ENCODE measurements at places on chromosomes 5 and 9. TPM values are rescaled to one million over a fixed set of nuclear protein-coding genes. Genes with fewer than 3 reads are reported as not detected.

Gene FOXD4L4
- 0.28 TPM for total RNA-seq

Gene IRX1
- total RNA-seq = not detected

Gene HMGCS1
- total RNA-seq = 41.2 TPM

- no peak for DNase-seq
These were observed 4.5 kb downstream of the POU4F3 start for GRCh38 chr5:146342882-146343865.

GRCh38 chr9:87593359-87593980, 95.8 kb downstream of the DAPK1 start:
- DNase-seq = no peak

Gene SHISAL2B
- not detected for total RNA-seq

DNA sequence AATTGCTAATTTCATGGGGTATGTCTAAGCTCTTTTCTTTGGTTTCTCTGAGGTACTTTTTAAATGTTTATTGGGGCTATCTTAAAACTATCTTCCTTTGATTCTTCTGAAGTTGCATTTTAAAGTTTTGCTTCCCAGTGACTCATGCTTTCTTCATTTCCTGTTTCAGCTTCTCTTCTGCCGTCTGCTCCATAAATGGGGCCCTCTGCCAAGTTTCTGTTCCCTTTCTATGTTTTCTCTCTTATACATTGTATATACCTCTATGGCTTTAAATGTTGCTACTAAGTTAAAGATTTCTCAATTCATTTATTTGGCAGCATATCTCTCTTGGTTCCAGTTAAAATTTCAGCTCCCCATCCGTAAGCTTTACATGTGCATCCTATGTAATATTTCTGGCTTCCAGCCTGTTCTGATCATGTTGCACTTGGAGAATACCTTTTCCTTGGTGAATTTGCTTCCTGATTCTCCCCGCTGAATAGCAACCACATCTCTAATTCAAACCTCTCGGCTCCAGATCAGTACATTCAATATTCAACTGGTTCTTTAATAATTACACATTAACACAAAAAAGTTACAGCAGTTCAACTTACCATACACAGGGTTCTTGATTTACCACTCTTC, 125.3 kb downstream of the ST8SIA4 start:
- no peak for DNase-seq

DNA sequence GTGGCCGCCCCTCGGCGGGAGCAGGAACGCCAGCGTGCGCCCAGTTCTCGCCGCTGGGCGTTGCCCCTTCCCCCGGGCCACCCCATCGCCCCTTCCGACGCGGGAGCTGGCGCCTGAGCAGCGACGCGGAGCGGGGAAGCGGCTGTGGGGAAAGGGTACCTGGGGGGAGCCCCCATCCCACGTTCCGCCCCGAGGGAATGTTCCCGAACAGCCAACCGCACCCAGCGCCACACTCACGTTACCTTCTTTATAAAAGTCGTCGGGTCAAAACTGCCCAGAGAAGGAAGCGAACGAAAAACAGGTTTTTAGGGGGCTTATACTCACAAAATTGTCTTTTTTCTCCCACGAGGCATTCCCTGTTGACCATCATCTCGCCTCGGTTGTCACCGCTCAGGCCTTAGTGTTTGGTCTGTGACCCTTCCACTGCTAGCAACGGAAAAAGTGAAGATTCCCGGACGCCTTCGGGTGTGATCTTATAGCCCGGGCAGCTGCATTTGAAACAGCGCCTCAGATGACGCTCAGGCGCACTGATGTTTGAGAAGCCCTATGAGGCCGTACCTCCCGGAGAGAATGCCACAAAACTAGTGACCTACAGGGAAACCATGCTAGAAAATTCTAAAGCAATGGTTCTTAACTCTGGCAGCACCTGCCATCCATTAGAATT, 475 bp upstream of the GOLM1 start:
- peak; percentile 86 for DNase-seq

DNA sequence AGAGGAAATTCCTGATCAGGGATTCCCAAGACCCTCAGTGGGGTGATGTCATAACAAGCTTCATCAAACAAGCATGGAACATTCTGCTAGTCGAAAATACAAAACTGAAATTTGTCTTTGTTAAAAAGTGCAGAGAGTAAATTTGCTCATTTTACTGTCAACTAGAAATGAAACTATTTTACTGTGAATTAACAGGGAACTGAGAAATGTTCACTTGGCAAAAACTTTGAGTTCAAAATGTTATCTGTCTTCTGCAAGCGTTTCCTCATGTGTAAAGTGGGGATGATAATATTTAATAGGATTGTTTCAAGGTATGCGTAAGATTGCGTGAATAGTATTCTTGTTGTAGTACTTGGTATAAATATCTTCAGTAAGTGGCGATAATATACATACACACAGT, 45.4 kb downstream of the ALDH1A1 start:
- no peak for DNase-seq

DNA sequence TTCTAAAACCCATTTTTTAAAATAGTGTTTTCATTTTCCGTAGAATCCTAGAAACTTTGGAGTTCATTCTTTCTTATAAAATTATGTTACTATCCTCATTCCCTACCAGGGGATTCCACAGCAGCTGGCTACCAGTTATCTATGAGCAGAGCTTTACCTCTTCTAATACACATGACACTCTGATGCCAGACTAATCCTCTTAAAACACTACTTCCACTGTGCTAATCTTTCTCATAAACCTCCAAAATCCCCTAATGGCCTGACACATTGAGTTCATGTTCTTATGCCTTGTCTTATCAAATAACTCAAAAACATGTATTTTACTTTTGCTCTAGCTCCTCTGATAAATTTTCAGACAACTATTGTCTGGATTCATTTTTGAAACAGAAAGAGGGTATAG, 633.6 kb upstream of the FTMT start:
- DNase-seq = no peak

- no peak for DNase-seq
These were observed 167.6 kb upstream of the WWC1 start for GRCh38 chr5:168123631-168124528.

DNA sequence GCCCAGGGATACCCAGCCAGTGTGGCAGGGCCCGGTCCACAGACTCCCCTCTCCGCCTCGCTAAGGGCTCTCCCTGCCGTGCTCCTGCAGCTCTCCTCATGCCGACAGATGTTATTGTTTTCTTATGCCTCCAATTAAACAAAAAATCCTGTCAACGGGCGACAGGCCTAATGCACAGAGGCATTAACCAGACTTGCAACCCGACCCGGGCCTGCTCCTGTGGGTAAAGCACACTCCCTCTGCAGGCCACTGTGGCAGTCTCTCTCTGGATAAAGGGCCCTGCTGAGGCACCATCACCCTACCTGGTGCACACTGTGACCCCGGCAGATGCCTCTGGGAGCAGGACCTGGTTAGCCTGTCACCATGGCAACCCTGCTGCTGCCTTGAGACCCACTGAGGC, 27.5 kb upstream of the HAND1 start:
- no peak for DNase-seq

Gene ANKRD18A
- total RNA-seq = 0.14 TPM

DNA sequence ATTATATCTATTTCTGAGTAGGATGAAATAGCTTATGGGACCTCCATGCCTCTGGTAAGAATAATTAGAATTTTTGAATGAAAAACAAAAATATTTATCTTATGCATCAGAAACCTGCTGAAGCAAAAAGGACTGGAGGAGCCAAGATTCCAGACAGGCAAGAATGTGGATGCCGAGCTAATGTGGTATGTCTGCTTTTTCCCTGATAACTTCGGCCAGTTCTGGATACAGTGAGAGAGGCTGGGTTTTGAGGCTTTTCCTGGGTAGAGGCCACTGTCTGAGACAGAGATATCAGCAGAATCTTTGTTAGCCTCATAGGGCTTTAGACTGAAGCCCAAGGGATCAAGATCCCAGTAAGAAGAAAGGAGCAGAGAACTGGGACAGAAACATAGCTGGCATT, 5.2 kb upstream of the CTNND2 start:
- DNase-seq = no peak

DNA sequence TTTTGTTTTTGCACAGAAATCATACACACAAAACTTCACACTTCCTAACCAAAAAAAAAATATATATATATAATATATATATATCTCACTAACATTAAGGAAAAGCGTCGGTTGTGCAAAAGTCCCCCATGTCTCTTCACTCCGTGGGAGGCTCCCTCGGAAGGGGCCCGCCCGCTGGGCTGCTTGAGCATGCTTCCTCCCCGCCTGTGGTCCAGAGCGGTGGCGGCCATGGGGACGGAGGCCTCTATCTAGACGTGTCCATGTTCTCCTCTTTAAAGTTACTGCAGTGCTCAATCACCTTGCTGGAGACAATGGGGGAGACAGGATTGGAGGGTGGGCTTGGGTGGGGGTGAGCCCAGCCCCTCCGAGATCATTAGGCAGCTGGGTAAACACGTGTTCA, 7.2 kb upstream of the ZDHHC12 start:
- peak; percentile 73 for DNase-seq

Measured in posterior vena cava (tissue), 2 donors.